Activated T-helper 17 cell treated with anti-CD3 and anti-CD28 coated beads, Interleukin-2, amount 50 U/mL, for 72 hours (primary cell): ENCODE measurements at places on chromosomes 6 and 20. TPM values are rescaled to one million over a fixed set of nuclear protein-coding genes. Genes with fewer than 3 reads are reported as not detected.

The ANKRD6 gene
- total RNA-seq: 1.6 TPM

The PGC gene
- not detected for total RNA-seq

DNA sequence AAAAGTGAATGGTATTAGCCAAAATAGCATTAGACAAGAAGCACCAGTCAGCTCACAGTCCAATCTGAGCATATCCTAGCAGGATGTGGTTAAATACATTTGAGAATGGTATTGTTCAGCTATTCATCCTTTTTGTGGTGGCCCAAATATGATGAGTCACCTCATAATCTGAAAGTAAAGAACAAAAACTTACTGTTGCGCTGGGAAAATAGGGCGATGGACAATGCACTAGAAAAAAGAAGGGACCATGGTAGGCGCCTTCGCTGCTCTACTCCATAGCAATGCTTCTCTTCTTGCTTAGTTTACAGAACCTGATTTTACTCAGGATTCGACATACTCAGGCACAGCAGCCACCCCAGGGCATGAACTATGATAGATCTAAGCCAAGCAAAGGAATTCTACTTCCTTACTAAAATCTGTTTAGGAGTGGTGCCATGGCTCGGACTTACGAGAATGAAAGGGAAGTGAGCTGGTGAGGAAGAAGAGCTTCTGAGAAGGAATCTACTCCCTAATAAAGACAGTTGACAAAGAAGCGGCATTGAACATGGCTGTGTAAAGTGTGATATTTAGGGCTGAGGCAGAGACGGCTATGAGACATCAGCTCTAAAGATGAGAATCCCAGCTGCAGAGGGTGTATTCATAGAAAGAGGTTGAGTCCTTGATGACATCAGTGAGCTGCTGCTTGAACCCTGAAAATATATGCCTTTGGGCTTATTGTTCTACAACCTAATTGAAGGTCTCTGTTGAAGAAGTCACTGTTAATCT, 16.6 kb upstream of the FBXO9 start:
- ATAC-seq: peak; percentile 95

The LPA gene
- total RNA-seq: not detected

GRCh38 chr6:139164001-139164400, 29.1 kb downstream of the HECA start:
- ATAC-seq: no peak

GRCh38 chr6:31541059-31541657, 645 bp downstream of the DDX39B start:
- peak; percentile 31 for ATAC-seq

The MTCH1 gene
- 133 TPM for total RNA-seq

The SEL1L2 gene
- total RNA-seq: not detected

- no peak for ATAC-seq
Observed at GRCh38 chr20:25397821-25398220, 7.2 kb upstream of the ABHD12 start.

DNA sequence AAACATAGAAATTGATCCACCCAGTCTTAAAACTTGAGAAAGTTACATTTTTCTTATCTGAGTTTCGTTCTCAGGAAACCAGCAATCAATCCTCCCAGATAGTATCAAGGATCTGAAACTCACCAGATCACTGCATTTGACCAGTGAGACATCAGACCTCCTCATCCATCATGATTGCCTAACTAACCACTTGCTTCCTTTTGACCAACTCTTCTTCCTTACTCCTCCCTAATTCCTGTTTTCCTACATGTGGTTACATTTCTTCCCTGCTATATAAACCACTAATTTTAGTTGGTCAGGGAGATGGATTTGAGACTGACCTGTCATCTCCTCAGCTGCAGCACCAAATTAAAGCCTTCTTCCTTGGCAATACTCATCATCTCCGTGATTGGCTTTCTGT, 357.1 kb upstream of the POU3F2 start:
- ATAC-seq: no peak

DNA sequence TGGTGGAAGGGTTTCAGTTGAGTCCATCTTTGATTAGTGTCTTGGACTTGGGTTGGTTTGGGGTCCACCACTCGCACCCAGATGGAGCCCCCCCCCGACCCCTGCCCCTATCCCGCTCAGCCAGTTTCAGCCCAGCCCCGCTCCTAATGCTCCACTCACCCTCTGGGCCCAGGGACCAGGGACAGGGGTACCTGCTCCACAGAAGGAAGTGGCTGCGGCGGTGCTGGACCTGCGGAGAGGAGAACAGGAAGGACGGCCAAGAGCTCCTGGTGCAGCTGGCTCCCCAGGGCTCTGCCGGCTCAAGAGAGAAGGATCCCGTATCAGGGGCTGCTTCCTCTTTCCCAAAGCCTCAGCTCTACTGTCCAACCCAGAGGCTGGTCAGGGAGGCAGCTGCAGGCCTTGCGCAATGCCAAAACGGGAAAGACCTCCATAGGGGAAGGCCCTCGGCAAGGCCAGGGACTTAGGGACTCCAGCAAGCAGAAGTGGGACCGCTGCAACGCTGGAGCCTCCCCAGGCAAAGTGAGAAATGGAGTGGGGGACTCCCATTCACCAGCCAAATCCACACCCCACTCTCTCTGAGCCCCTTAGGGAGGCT, at the start of gene SIGLEC1:
TSS of gene SIGLEC1 (minus strand) at position 322 of the 595 bp plus-strand sequence. CDS start 5,472 bp downstream, outside the sequence.
- no peak for ATAC-seq

- no peak for ATAC-seq
Observed at GRCh38 chr6:63685446-63686379, 50.1 kb downstream of the PHF3 start.

DNA sequence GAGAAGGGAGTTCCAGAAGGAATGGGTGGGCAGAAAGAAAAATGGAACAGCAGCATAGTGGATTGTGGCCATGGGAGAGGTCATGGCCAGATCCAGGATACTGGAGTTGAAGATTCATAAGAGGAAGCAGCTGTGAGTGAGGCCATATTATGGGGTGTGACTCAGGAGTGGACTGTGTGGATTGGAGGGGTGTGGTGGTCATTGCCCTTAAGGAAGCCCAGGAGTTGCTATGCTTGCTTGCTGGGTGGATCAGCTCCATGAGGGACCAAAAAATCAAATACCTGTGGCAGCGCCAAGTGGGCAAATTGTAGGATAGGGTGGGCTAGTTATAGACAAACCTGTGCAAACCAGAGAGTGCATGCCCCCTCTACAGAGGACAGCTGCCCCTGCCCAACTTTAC, 18.3 kb downstream of the LRRC1 start:
- ATAC-seq: no peak

GRCh38 chr6:90368601-90369000, 72.0 kb upstream of the BACH2 start:
- no peak for ATAC-seq
